ENCODE measurements at places on chromosomes 3 and 15.

GRCh38 chr3:159964166-159964973, 24.3 kb upstream of the IL12A start:
- no peak for DNase-seq

- no peak for DNase-seq
These were observed 155.5 kb upstream of the TNIK start for GRCh38 chr3:171615686-171616085.

- no peak for DNase-seq
These were observed 12.2 kb upstream of the SLC28A1 start for GRCh38 chr15:84872009-84872910.

GRCh38 chr3:172449466-172450149, 1.4 kb upstream of the GHSR start:
- DNase-seq, result peak; percentile 1

DNA sequence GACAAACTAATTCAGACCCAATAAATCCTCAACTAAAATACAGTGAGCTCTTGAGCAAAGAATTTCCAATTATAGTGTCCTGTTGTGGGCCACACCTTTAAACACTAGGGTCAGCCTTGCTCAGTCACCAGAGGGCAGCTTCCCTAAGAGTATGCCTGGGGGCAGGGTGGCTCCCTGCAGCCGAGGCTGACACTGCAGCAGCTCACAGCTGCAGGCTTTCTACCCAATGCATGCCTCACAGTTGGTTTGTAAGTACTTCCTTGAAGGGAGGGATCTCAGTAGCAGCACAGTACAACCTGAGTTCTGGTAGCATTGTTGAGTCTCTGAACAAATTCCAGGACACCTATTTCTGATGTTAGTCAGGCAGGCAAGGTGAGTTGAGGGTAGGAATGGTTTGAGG, 335.6 kb downstream of the TUSC7 start:
- no peak for DNase-seq

- no peak for DNase-seq
These were observed 72.3 kb upstream of the SNTN start for GRCh38 chr3:63580151-63580550.

DNA sequence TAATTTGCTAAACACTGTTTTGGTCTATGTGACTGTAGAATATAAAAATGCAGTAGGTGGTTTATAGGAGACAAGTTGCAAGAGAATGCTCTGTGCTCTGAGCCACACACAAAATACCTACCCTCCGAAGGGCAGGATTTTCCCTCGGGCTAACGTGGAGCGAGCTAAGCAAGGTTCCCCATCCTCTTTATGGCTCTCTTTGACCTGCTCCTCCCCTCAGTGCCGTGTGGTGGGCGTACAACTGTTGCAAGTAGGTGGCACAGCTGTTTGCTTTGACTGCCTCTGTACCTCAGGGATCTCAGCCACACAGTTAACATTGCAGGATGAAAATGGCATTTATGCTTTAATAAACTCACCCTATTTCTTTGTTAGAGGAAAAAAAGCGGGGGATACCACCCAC, 339.1 kb downstream of the SATB1 start:
- no peak for DNase-seq

DNA sequence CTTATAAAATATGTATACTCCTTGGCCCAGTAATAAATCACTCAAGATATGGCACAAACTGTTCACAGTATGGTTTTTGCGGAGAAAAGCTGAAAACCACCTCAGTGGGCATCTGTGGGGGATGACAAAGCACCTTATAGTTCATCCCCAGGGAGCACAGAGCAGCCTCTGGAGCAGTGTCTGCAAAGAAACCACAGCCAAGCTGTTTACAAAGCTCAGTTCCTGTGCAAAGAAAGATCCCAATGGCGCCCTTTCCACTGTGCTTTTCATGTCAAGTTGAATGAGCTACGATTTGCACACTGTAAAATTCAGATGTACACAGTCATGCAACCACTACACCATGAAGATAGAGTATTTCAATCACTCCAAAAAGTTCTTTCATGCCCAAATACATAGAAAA, 2.5 kb upstream of the EFCC1 start:
- DNase-seq, result no peak

- no peak for DNase-seq
These were observed 55.0 kb upstream of the EIF1B start for GRCh38 chr3:40254491-40254890.

DNA sequence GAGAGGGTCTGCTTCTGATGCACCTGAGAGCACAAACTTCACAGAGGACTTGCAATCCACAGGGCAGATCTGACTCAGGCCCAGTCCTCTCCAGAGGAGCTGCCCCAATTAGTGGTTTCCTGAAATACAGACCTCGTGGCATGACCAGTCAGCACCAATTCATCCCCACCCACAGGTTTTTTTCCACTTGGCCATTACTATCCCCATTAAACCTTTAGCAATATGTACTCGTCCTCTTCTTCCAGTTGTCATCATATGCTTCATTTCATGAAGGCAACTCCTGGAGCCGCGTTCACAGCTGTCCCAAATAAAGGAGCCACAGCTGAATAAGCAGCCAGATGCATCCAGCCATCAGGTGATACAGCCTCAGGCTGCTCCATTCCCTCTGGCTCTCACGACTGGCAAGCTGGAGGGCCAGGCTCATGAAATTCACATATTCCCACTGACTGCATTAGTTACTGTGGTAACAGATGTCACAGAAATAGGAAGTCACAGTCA, 163.1 kb downstream of the FMN1 start:
- DNase-seq, result peak; percentile 38

- no peak for DNase-seq
These were observed 731 bp downstream of the FYTTD1 start for GRCh38 chr3:197750396-197750831.

GRCh38 chr15:101258238-101259144, 6.6 kb upstream of the CHSY1 start:
- DNase-seq, result no peak

- no peak for DNase-seq
These were observed 299.0 kb downstream of the ZBTB20 start for GRCh38 chr3:114848082-114848481.

- DNase-seq, result no peak
These were observed 1.4 kb downstream of the PEAK1 start for GRCh38 chr15:77418391-77418965.

GRCh38 chr3:143363276-143363675, 243.7 kb downstream of the CHST2 start:
- no peak for DNase-seq

GRCh38 chr3:8451696-8452095, 49.9 kb upstream of the LMCD1 start:
- DNase-seq, result no peak

DNA sequence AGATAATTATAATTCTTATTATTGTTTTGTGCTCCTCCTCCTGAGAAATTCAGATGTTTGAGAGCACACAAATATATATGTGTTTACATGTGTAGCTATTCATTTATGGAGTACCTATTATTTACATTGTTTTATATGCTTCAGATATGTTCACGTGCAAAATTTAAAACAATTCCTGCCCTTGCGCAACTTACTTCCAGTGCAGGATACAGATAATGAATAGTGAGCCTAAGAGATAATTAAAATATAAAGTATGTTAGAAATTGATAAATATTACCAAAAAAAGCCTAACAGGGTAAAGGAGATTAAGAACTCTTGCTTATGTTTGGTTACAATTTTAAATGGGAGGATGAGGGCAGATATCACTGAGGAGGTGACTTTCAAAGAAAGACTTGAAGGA, 81.7 kb upstream of the DPH6 start:
- no peak for DNase-seq

GRCh38 chr3:45861043-45861719, 19.3 kb upstream of the LZTFL1 start:
- DNase-seq, result no peak

DNA sequence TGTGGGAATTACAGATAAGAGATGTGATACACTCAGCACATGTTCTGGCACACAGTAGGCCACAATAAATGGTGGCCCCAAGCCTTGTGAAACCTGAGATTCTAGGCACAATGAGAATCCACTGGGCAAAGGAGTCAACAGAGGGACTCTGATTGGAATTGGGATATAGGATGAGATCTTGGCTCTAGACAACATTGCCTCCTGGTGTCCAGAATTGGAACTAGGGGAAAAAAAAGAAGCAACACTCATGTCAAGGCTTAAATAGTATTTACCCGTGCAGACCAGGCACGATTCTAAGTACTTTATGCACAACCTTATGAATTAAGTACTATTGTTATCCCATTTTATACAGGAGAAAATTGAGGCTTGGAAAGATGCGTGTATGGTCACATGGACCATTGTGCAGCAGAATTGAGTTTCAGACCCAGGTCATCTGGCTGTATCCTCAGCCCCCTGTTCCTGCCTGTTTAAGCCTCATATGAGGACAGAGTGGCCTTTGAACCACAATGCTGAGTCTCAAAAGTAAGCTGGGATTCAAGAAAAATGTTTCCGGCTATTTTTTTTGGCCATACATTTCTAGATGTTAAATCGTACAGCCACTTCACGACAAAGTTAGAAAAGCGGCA, 124.8 kb downstream of the SV2B start:
- peak; percentile 8 for DNase-seq

DNA sequence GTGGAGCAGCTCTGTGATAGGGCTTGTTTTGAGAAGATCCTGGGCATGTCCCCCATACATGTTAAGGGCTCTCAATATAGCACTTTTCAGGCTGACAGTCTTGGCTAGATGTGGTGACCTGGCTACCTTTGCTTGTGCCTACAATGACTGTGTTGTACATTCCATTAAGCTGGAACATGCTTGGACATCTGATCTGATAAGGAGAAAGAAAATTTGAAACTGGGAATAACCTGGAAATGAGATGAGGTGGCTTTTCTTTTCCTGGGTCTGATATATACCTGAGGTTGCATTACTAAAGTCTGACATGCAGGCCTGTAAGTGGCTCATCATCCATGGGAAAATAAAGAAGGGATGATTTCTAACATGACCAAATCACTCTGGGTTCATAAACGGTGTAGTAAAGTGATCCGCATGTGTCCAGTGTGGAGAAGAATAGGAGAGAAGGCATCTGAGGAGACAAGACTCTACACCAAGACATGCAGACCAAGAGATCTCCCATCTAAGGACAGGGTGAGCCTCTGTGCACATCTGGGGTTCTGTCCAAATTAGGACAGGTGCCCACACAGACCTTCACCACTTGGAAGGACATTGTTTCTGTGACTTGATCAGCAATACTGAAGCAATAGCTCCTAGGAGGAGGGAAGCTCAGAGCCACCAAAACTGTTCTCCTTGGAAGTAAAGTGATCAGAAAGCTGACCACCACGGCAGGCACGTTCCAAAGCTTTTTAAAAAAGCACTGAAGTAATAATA, 62.0 kb downstream of the KLHL6 start:
- no peak for DNase-seq

GRCh38 chr3:5729852-5730251, 542.3 kb downstream of the EDEM1 start:
- no peak for DNase-seq
